Kidney (tissue), 22 donors: ENCODE measurements at places on chromosomes 3 and 15. TPM values are rescaled to one million over a fixed set of nuclear protein-coding genes. Genes with fewer than 3 reads are reported as not detected.

GABRA5 gene
- not detected for total RNA-seq

RNF168 gene
- total RNA-seq: 19.5 TPM

GLDN gene
- total RNA-seq: 4.0 TPM

DNA sequence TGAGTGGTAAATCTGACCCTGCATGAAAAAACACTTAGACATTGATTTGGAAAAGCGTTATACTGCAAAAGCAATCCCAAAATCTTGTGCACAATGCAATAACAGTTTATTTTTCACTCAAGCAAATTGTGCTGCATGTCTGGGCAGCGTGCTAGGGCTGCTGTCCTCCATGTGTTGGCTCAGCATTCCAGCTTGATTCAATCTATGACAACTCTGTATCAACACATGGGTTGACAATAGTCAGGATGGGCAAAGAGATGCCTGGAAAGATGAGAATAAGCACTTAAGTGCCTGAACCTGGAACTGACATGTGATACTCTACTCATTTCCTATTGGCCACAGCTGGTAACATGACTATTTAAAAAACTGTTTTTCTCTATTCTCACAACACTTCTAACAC lies 51.8 kb downstream of the DUT start:
- H3K4me3 ChIP-seq: no peak overlapping the region
- H3K4me1 ChIP-seq: no peaks in the 10 kb centered on the region
- H3K36me3 ChIP-seq: no peaks in the 10 kb centered on the region
- no peaks in the 10 kb centered on the region for H3K27me3 ChIP-seq
- H3K27ac ChIP-seq: no peak overlapping the region

DNA sequence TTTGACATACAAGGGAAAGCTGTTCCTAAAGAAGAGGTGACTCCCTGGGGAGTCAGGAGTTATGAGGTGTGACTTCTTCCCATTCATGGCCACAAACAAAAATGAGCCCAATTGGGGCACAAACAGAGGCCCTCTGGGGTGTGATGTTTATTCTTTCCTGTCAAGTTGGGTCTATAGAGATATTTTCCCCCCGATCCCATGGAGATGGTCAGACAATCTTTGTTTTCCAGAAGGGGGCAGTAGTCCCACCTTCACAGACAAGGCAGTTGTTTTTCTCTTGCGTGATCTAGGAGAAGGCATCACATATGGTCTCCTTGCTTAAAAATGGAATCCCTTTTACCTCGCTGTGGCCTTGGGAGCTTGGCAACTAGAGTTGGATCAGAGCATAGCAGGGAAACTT lies 110.3 kb downstream of the MFSD1 start:
- no peak overlapping the region for H3K27ac ChIP-seq
- H3K4me1 ChIP-seq: no peaks in the 10 kb centered on the region
- H3K36me3 ChIP-seq: no peaks in the 10 kb centered on the region
- H3K27me3 ChIP-seq: no peaks in the 10 kb centered on the region

GRCh38 chr3:141080431-141080830 lies 29.3 kb downstream of the SPSB4 start:
- peaks cover 5% of the 10 kb centered on the region for H3K4me1 ChIP-seq
- H3K4me3 ChIP-seq: no peak overlapping the region
- DNase-seq: no peak
- no peaks in the 10 kb centered on the region for H3K36me3 ChIP-seq
- no peak overlapping the region for H3K27ac ChIP-seq
- no peaks in the 10 kb centered on the region for H3K27me3 ChIP-seq

GRCh38 chr3:48856469-48856868 lies 8.8 kb upstream of the PRKAR2A start:
- no peaks in the 10 kb centered on the region for H3K27me3 ChIP-seq
- no peaks in the 10 kb centered on the region for H3K4me1 ChIP-seq
- H3K4me3 ChIP-seq: no peak overlapping the region
- H3K36me3 ChIP-seq: peaks cover 12% of the 10 kb centered on the region
- no peak for DNase-seq
